ENCODE measurements at places on chromosomes 11 and 22. TPM values are rescaled to one million over a fixed set of nuclear protein-coding genes. Genes with fewer than 3 reads are reported as not detected.

The EMSY gene
- 32.2 TPM for total RNA-seq

The CEP126 gene
- 0.37 TPM for total RNA-seq

The RAB38 gene
- 0.82 TPM for total RNA-seq

The MUC6 gene
- not detected for total RNA-seq

The ZNF195 gene
- 28.5 TPM for total RNA-seq

The CALCA gene
- total RNA-seq: not detected

The BTG4 gene
- not detected for total RNA-seq

The CARD18 gene
- total RNA-seq: not detected

The PPP6R2 gene
- total RNA-seq: 64.9 TPM

Measured in activated CD8-positive, alpha-beta T cell treated with anti-CD3 and anti-CD28 coated beads, Interleukin-2, amount 10 ng/mL, durations not matched to agents 7 days and 5 days (primary cell).